ENCODE measurements at places on chromosomes 2 and 18.
A peak's percentile ranks its signal among the peaks of the same experiment; 100 is the strongest.

DNA sequence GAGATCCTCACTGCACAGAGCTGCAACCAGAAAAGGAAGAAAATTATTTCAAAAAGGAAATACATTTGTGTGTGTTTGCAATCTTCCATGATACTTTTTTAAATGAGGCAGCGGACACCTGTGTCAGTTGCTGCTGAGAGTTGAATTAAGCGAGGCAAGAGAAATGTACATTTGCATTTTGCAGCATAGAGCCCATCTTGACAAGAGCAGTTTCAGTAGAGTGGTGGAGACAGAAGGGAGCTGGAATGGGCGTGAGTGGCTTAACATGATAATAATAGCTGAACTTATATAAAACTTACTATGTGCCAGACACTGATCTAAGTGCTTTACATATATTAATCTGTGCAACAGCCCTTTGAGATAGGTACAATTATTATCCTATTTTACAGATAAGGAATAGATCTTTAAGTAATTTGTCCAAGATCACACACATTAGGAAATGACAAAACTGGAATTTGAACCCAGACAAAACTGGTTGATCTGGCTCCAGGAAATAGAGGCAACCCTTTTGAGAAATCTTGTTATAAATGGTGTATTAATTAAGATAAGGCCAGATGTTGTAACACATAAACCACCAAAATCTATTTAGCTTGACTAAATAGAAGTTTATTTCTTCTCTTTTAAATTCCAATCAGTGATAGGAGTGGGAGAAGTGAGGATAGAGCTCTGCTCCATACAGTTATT is 68.7 kb downstream of the SDC1 start:
- DNase-seq, result no peak

DNA sequence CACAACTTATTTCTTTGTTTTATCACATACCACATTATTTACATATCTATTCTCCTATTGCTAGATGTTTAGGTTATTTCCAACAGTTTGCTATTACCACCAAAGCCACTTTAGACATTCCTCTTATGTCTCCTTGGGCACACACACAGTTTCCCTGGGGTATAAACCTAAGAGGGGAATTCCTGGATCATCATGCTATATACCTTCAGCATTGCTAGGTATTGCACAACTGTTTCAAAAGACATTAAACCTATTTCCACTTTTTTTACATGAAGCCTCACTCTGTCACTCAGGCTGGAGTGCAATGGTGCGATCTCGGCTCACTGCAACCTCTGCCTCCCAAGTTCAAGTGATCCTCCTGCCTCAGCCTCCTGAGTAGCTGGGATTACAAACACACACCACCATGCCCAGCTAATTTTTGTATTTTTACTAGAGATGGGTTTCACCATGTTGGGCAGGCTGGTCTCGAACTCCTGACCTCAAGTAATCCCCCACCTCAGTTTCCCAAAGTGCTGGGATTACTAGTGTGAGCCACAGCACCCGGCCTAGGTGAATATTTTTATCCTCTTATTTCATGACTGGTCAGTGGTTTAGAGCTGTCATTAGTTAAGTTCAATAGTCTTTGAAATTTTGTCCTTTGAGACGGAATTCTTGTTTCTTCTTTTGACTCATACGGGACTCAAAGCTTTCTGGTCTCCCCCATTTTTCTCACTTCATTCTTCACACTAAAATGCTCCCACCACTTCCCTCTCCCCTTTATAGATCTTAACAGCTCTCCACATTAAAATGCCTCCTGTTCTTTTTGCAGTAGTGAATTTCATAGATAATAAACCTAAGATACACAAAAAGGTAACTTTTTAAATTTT is 30.3 kb downstream of the SULT1C4 start:
- DNase-seq, result no peak

DNA sequence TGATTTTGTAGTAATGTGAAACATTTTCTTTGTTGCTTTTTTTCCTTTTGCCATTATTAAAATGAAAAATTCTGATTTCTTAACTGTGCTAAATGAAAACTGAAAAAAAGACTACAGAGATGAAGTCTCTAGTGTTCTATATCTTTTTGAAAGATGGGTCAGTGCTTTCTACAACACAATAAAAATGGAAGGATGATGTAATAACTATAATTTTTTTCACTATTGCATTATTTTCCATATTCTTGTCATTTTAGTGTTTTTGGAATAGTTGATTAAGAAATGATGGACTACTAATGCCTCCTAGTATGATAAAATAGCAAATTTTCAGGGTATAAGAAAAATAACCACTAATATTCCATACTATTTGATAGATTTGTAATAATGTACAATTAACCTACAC is 7.2 kb downstream of the PSMD14 start:
- DNase-seq, result no peak

GRCh38 chr2:27206346-27206745 is 5.5 kb upstream of the ATRAID start:
- DNase-seq, result no peak

DNA sequence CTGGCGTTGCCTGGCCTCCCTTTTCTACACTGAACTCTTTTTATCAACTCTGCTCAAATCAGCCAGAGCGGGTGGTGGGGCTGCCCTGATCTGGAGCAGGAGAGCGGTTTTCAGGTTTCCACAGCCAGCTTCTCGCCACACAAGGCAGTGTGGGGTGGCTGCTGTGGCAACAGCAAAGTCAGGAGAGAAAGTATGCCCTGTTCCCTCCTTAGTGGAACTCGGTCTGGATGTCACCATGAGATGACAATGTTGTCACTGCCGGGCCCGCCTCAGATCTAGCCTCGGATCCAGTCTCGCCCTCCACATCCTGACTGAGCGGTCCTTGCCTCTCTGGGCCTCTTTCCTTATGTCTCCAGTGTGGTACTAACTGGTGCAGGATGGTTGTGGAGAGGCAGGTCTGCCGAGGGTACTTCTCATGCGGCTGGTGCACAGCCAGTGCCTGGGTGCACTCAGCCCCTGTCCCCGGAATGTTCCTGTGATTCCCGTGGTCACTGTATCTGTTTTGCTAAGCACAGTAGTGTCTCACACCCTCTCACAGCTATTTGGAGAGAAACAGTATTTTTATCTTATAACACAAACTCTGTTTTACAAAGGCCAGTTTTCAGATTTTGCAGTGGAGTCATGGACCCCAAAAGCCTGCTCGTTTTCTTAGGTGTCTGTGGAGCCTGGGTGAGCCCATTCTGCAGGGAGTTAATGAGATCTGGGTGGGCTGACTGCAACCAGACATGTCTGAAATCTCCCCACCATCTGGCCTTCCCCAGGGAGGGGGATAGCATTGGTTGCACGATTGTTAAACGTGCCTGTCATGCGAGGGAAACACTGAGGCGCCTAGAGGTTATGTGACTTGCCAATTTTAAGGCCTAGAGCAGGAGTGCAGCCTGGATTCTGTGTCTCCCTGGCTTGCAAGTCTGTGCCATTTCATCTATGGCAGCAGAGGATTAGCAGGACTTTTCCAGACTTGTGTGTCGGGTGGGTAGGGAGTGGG is 261.1 kb upstream of the AGAP1 start:
- DNase-seq, result no peak

DNA sequence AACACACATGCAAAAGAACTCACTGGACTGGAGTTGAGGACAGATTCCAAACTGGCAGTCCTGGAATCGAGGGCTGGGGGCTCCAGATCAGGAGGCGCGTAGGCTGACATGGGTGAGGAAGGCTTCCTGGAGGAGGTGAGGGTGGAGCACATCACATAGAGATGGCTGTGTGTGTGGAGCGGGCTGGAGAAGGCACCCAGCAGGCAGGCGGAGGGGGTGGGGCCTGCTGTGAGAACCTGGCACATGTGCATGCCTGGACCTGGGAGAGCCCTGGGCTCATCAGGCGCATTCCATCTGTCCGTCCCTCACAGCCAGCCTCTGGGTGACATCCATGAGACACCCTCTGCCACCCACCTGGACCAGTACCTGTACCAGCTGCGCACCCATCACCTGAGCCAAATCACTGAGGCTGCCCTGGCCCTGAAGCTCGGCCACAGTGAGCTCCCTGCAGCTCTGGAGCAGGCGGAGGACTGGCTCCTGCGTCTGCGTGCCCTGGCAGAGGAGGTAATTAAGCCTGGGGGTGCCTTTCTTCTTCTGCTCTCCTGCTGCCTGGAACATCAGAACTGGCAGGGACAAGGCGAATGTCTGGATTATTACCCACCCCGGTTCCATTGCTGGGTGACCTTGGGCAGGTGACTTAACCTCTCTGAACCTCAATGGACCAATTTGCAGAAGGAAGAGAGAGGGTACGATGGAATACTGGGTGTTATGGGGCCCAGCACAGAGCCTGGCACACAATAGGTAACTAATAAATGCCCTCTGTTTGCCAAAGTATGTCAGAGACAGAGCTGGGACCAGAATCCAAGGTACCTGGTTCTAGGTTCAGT is 108.3 kb downstream of the DYSF start:
- no peak for DNase-seq

- DNase-seq, result no peak
Observed at GRCh38 chr18:50704357-50704940, 115.4 kb downstream of the MRO start.

DNA sequence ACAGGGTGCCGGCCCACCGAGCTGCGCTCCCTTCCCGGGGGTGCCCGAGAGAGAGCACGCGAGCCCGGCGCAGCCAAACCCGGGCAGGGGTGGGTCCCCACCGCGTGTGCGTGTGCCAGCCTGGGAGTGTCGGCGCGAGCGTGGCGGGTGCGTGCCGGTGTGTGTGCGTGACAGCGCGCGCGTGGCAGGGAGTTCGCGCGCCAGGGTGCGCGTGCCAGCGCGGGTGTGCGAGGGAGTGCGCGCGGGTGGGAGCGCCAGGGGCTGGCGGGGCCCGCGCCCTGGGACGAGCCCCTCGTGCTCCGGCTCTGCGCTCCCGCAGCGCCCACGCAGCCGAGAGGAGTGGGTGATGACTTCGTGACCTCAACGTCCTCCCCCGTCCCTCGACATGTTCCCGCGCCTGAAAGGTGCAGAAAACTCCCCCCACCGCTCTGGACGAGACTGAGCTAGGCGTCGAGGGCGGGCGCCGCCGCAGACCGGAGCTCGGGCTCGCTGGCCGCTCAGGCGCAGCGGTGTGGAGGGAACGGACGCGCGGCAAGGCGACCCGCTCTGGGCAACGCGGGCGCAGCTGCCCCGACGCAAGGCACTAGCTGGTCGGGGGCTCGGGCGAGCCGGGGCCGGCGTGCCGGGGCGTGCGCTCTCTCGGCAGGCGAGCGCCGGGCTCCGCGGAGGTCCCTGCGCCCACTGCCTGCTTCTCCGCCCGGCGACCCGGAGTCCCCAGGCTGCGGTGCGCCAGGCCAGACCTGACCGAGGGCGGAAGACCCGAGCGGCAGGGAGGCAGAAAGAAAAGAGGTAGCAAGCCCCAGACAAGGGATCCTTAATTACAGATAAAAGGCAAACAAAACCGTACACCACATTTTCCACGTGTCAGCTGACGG is 582.8 kb downstream of the ZEB2 start:
- no peak for DNase-seq

DNA sequence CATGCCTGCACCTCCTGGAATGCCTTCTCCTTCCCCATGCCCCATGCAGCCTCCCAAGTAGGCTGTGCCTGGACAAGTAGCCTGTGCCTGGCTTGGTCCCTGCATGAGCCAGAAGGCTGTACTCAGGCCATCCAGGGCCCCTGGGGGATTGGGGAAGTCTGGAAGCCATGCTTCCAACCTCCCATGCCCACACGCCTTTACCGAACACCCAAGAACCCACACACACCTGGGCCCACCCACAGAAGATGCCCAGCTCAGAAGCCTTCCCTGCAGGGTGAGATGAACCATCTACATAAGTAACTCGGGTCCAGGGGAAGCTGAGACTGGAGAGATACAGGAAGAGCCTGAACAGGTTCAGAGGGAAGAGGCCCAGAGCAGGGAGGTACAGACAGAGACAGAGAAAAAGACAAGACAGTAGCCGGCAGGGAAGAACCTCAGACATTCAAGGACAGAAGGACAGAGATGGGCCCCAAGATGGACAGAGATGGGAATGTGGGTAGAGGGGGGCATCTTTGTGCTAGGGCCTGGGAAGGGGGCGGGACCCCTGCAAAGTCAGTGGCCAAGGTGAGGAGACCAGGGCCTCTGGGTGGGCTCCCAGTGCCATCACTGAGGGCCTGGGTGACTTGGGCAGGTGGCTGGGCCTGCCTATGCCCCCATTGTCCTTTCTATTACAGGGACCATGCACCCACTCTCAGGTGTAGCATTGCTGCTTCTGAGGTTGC is 4.3 kb downstream of the BIN1 start:
- DNase-seq, result no peak

- no peak for DNase-seq
Observed at GRCh38 chr2:222795450-222796357, 65.1 kb upstream of the ACSL3 start.

DNA sequence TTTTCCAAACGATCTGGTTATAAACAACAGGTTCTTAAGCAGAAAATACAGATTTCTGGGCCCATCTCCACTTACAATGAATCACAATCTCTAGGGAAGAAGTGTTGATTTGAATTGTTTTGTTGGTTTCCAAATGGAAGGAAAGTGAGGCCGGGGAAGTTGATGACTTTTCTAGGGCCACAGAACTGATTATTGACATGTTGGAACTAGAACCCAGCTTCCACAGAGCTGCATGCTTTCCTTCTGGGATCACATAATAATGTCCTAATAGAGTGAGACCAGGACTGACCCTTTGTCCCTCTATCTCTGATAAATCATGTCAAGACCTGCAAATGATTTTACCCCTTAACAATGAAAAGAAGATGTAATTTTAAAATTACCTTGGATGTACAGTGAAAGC is 332.2 kb downstream of the OSR1 start:
- DNase-seq, result no peak

GRCh38 chr2:169362894-169363559 is 693 bp upstream of the LRP2 start:
- DNase-seq, result no peak

- peak; percentile 68 for DNase-seq
Observed at GRCh38 chr2:118169359-118170005, 81.2 kb downstream of the INSIG2 start.

DNA sequence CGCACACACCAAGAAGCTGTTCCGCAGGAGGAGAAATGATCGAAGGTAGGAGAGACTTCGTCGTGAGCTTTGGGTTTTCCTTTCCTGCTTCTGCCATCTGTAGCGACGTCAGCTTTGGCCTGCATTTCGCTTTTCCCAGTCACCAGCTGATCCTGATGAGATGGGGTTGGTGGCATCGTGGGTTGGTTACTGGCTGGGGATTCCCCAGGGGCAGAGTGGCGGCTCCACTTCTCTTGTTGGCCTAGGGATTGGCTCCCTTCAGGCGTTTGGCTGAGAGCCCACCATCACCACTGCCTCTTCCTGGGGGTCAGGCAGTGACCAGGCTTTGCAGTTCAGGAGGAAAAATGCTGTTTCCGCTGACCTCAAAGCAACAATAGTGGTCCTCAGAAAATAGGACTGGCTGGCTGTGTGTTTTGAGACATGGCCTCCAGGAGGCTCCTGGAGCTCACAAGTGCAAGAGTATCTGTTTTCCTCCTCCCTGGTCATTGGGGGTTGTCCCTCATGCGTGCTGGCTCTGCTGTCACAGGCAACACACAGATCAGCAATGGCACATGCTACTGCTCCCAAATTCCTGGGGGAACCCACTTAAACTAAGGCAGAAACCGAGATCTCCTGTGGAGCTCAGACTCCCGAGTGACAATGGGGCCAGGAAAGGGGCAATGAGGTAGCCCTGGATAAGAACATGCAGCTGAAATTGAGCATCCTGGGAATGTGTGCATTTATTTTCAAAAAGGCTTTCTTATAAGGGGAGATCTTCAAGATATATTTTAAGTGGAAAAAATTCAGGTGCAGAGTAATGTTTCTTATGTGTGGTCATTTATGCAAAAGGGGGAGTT is 173.0 kb downstream of the CTIF start:
- DNase-seq, result no peak
